GM23248 (cell line): ENCODE measurements at places on chromosomes 11 and 22. TPM values are rescaled to one million over a fixed set of nuclear protein-coding genes. Genes with fewer than 3 reads are reported as not detected.

DNA sequence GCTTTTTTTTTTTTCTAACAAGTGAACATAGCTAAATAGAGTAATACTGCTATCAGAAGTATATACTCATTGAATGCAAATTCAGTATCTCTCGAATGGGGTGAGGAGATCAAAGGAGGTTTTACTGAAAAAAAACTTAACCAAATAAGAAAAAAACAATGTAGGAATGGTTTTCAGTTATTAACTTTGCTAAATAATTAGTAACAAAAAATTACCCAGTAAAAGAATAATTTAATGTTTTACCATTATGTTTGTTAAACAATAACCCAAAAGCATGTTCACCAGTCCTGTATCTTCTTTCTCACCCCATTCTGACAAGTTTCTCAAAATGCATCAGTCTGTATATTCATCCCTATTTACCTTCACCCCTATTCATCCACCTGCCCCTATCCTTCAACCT is 22.6 kb upstream of the CTSC start:
- no peak for DNase-seq

The SUSD2 gene
- under 0.01 TPM in 1 of 2 replicates, not detected in the other for total RNA-seq

The PDXP gene
- 17.5 and 17.7 TPM in 2 replicates for total RNA-seq

- DNase-seq = no peak
Observed at GRCh38 chr22:37314315-37315074, 32.2 kb downstream of the CYTH4 start.

DNA sequence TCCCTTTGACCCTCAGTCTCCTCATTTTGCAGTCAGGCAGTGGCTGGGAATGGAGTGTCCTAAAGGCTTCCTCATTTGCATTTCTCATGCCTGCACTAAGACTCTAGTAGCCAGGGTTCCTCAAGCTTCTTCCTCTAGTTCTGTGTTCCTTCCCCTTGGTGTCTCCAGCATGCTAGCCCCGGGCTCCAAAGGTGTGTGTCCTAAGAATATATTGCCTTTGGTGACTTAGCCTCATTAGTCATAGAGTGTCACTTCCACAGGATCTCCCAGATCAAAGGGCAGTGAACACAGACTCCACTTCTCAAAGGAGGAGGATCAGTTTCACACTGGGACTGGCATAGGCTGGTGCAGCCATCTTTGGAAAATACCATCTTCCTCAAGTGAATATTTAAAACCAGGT is 21.4 kb upstream of the ACER3 start:
- no peak for DNase-seq

DNA sequence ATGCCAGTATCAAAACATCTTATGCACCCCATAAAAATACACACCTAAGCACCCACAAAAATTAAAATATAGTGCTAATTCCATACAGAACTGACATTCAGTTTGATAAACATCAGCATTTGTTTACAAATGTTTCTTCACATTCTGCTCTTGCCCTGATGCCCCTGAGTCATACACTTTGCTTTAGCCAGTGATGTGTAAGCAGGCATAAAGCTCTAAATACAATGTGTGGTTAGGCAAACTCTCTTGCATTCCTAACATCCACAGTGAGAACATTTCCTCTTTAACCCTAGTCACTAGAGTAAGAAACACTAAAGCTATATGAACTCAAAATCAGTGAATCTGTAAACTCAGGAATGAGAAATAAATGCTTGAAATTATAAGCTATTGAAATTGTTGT is 1060.7 kb downstream of the FAM181B start:
- DNase-seq = peak; percentile 12

DNA sequence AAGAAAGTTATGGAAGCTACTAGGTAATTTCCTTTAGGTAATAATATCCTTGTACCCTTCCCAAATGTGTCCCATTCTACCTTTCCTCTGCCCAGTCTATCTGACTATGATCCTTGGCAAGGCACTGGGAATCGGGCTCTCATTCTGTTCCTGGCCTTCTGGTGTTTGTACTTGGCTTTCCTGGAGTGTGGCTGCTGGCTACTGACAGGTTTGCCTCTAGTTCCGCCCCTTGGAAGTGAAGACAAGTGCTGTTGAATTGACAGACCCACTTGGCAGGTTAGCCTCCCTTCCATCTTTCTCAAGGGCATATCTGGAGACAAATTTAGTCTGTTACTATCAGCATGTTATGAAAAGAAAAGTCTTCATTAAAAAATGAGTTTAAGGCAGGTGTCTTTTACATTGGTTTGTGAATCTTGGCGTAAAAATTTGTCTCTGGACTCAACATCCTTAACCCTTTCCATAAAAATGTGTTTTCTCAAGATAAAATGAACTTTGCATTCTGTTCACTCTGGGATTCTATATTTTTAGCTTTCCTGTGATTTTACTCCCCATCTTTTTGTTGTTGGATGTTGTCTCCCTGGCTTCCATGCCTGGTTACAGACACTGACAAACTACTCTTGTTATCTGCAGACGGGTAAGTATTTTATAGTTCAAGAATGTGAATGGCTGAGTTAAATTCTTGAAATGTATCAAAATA is 287.4 kb upstream of the PDGFD start:
- DNase-seq = no peak

DNA sequence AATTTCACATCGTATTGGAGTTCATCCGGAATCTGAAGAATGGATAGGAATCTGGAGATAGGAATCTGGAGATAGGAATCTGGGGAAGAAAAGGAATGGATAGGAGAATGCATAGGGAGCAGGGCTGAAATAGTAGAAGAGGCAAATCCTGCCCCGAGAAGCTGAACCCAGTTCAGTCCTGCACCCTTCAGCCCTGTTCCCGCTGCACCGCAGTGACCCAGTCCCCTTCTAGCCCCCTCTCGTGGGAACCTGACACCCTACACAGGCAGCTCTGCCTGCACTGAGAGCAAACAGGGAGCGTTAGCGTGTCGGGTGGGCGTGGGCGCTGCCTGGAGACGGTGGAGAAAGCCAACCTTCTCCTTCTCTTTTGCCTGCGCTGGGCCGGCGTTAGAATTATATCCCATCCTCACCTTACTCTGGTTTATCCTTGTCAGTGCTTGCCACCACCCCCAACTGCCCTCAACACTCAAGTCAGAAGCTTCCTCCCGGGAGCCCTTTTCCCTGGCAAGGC is 1.0 kb upstream of the CCKBR start:
- peak; percentile 43 for DNase-seq

- DNase-seq = peak; percentile 25
Observed at GRCh38 chr22:17234144-17234623, 14.9 kb upstream of the ADA2 start.

DNA sequence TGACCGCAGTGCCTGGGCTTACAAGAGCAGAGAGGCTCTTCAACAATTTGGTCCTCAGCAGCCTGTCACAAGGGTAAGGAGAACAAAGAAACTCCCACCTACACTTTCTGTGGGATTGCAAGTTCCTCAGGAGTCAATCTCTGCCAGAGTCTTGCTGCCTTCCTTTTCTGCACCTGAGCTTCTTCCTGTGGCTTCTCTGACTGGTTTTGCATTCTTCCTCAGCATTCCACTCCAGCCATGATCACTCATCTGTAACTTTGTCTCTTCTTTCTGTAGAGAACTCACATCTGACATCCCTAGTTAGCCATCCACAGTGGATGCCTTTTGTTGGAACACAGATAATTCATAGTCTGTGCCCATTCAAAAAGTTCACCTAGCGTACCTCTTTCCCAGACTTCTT is 14.2 kb upstream of the OR6A2 start:
- DNase-seq = no peak

DNA sequence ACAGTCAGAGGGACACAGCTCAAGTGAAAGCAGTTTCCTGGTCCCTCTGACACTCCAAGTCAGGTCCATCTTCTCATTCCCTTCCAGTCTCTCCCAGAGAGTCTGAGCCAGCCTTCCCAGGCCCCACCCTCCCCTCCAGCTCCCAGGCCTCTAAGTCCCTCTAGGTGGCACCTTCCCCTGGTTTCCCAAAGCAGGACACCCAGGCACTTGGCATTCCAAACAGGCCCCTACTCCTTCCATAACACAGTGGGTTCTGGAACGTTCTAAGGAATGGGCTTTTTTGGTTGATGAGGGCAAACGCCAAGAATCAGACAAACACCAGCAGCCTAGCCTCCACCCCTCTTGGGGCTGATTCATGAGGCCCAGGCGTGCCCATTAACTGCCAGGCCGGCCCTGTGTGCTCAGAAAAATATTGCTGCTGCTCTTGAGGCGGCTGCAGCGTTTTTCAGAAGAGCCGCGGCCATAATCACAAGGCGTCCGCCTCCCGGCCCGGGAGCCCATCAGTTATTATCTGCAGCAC is 418.7 kb downstream of the SOX6 start:
- no peak for DNase-seq

The MUC6 gene
- not detected in 2 replicates for total RNA-seq

The FIBP gene
- 201 and 220 TPM in 2 replicates for total RNA-seq
